ENCODE measurements at places on chromosomes 7 and 10.

- no peak for DNase-seq
Observed at GRCh38 chr10:95909561-95909960, 1.8 kb downstream of the CC2D2B start.

- no peak for DNase-seq
Observed at GRCh38 chr7:45709168-45710042, 135.2 kb downstream of the ADCY1 start.

DNA sequence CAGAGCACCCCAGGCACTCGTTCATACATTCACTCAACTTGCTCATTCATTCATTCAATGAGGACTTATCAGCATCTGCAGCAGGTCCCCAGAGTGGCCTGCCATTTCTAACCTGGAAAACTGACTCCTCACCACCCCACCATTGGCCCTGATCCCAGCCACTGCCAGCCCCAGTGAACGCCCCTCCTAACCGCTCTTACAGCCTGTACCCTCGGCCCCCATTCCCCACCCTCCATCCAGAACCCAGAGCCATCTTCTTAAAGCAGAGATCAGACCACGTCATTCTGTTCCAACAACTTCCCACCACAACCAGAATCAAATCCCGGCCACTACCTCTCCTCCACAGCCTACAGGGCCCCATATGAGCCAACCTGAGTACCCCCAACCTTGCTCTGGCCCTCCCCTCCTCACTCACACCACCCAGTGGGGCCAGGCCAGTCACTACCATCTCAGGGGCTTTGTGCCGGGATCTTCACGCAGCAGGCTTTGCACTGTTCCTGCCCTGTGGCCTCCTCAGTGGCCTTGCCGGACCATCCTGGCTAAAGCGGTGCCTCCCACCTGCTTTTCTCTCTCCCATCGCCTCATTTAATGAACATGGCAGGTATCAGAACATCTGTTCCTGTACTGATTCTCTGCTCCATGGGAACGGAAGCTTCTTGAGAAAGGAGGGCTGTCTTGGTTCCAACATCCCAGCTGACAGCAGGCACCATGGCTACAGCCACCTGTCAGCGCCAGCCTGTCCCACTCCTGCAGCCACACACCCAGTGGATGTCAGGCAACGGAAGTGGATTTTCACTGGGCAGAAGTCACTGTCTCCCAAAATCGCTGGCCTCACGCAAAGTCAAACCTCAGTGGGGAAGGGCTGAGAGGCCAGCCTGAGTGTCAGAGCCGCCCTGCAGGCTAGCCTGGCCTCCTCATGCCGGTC, 45.4 kb downstream of the FAM53B start:
- DNase-seq: no peak

- no peak for DNase-seq
Observed at GRCh38 chr10:128474571-128474970, 348.3 kb upstream of the MKI67 start.

DNA sequence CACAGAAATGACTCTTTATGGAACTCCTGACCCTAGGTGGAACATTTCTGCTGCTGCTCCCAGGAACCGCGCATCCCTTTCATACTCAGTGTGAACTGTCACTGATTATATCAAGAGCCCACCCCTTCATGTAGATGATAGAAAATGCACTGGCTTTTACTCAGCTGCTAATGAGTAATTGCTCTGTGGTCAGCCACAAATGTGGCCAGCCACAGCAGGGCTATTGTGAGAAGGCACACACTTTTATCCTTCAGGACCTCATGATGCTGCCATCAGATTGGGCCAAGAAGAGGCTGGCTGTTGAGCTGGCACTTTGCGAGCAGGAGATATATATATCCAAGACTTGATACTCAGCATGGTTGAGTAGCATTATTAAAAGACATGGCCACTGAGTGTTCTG, 124.7 kb downstream of the CFAP58 start:
- DNase-seq: no peak

DNA sequence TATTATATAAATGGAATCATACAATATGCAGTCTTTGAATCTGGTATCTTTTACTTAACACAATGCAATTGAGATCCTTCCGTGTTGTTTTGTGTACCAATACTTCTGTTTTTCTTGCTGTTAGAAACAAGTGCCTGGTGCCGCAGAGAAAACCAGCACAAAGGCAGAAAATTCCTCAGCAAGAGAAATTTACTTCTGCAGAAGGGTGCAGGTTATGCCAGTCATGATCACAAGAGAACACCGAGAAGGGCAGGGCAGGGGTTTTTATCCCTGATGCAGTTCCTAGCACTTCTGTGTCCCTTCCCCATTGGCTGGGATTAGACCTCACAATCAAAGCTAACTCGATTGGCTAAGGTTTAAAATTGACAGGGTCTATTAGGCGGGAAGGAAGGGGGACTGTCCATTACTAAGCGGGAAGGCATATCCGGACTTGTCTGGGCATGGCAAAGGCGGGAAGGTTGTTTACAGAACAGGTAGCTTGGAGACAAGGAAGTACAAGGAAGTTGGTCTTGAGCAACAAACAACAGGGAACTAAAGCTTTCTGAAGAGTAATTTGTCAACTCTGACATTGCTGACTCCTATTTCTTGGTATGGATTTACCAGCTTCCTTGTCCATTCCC, 2.4 kb upstream of the ZNF33B start:
- DNase-seq: no peak

- DNase-seq: no peak
Observed at GRCh38 chr7:138784692-138785091, 13.1 kb upstream of the TMEM213 start.

DNA sequence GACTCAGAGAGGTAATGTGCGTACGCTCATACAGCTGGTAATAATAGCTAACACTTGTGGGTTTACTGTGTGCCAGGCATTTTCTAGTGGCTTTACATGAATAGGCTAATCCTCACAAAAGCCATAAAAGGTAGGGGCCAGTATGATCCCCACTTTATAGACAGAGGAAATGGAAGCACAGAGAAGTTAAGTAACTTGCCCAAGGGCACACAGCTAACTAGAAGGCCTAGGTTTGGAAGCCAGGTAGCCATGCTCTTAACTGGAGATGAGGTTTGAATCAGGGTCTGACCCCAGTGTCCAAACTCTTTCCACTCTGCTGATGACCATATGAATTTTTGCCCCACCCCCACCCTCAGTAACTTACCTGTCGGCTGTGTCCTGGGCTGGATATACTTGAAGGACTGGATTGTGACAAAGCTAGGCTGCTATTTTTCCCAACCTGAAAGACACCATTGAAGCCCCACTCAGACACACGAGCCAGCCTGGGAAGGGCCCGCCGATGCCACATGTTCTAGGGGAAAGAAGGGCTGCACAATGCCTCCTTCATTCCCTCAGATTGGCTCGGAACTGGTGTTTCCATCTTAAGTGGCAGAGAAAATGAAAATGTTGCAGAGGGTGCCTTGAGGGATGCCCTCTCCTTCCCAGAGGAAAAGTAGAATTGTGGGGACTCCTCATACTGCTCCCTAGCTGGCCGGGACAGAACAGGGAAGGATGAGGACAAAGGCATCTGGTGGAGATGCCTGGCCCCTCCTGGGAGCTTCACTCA, 29.1 kb upstream of the EFCAB10 start:
- DNase-seq: no peak

DNA sequence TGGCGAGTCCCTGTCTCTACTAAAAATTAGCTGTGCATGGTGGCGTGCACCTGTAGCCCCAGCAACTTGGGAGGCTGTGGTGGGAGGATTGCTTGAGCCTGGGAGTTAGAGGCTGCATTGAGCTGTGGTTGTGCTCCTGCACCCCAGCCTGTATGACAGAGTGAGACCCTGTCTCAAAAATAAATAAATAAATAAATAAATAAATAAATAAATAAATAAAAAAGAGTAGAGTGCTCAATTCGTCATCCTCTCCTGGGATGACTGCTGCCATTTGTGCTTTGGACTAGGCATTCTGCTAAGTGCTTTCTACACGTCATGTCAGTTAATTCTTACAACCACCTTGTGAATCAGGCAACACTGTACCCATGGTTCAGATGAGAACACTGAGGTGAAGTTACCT, 130.6 kb downstream of the DOCK1 start:
- no peak for DNase-seq

- peak; percentile 70 for DNase-seq
Observed at GRCh38 chr10:102009801-102010425, 46.1 kb downstream of the ARMH3 start.

DNA sequence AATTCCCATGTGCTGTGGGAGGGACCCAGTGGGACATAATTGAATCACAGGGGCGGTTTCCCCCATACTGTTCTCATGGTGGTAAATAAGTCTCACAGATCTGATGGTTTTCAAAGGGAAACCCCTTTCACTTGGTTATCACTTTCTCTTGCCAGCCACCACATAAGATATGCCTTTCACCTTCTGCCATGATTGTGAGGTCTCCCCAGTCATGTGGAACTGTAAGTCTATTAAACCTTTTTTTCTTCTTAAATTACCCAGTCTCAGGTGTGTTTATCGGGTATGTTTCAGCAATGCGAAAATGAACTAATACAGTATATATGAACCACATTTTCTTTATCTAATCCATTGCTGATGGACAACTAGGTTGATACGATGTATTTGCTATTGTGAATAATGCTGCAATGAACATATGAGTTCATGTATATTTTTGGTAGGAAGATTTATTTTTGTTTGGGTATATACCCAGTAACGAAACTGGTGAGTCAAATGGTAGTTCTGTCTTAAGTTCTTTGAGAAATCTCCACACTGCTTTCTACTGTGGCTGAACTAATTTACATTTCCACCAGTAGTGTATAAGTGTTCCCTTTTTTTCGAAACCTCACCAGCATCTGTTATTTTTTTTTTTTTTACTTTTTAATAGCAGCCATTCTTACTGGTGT, 70.0 kb upstream of the HGF start:
- no peak for DNase-seq

DNA sequence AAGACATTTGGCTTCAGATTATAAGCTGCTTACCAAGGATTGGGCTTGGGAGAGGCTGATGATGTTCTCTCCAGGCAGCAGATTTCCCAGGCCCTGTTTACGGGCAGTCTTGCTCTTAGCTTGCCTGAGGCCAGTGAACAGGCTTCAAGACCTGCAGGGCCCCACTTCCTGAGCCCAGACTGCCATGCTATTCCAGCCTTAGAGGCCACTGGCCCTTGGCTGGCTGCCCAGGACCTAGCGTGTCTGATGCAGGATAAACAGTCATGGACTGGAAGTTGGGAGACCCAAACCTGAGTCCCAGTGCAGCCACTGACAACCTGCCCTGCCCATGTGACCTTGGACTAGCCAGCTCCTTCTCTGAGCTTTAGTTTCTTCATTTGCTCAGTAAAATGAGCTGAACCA, 2.9 kb downstream of the PRXL2A start:
- DNase-seq: no peak

- DNase-seq: no peak
Observed at GRCh38 chr7:30074422-30075030, 46.3 kb downstream of the PLEKHA8 start.

DNA sequence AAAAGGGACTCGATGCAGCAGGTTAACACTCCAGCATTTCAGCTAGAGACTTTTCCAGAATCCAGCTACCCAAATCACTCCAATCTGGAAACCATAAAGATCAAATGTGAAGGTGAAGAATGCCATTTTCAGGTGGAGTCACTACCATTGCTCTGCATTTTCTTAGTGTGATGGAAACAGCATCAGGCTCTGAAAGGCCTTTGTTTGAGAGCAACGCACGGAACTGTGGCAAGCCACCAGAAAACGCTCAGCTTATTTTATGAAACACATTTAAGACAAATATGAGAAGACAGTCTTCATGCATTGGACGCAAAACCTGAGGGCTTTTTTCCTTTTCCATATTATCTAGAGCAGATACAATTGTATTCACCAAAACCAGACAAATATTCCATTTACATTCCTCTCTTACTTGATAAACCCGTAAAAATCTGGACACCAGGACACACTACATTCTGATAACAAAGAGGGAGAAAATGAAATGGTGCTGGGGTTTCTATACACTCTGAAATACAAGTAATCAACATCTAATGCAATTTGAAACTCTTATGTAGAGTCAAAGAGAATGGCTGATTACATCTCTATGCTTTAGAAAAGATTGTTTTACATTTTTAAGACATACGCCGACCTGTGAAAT, 99.1 kb downstream of the NRP1 start:
- DNase-seq: no peak

DNA sequence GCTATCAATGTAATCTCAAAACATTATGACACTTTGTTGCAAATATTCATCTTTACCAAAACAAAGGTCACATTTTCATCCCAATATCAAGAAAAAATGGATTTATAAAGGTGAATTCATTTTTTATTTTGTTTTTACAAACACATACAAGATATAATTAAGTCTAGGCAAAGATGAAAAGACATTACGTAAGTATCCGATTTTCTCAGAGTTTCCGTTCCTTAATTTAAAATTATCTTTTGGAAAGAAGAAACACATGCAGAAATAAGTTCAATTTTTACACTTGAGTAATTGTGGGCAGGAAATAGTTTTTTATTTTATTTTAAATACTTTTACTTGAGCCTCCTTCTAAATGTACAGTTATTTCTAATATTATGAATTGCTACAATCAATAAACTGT, 24.6 kb downstream of the RTKN2 start:
- no peak for DNase-seq

Data from left renal pelvis (tissue), 4 donors.